ENCODE measurements at places on chromosomes 7 and 10. TPM values are rescaled to one million over a fixed set of nuclear protein-coding genes. Genes with fewer than 3 reads are reported as not detected.

SEMA3D gene
- 1.3 TPM for total RNA-seq

AKR1C4 gene
- 255 TPM for total RNA-seq

MCU gene
- total RNA-seq, result 14.6 TPM

- no peak overlapping the region for H3K27ac ChIP-seq
- DNase-seq, result no peak
- no peaks in the 10 kb centered on the region for H3K36me3 ChIP-seq
- no peak overlapping the region for H3K4me3 ChIP-seq
- H3K4me1 ChIP-seq, result no peaks in the 10 kb centered on the region
These were observed 391.3 kb downstream of the DNAJB6 start for GRCh38 chr7:157727964-157728615.

DNA sequence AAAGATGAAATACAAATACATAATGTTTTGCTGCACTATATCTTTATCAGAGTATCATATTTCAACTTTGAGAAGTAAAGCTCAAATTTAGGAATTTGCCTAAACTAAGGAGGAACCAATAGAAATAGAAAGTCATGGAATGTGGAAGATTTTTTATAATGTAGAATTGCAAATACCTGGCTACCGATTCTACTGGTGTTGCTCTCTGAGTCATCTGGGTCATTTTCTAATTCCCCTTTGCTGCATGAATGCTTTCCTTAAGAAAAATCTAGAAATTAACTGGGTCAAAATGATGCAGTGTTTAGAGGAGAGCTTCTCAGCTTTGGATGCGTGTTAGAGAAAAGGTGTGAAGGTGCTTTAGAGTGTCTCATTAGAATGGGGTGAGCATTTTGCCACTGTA is 568.9 kb upstream of the ANKRD30A start:
- H3K36me3 ChIP-seq, result no peaks in the 10 kb centered on the region
- H3K4me3 ChIP-seq, result no peak overlapping the region
- no peak for DNase-seq
- no peaks in the 10 kb centered on the region for H3K4me1 ChIP-seq
- no peaks in the 10 kb centered on the region for H3K27me3 ChIP-seq
- no peak overlapping the region for H3K27ac ChIP-seq

DNA sequence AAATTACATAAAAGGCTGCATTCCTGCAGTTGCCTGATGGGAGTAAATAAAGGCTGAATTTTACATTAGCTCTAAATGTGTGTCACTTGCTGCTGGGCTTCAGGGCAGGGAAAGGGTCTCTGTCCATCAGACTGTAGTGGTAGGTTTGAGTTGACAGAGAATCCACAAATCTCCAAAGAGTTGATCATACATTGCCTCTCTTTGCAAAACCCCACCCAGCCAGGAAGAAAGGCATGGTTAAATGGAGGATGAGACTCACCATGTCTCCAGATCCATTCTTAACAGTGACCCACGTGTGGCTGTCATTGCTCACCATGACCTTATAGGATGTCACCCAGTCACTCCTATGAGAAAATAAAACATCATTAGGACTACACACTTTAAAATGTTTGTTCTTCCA is 92.8 kb downstream of the CPXM2 start:
- no peaks in the 10 kb centered on the region for H3K27me3 ChIP-seq
- H3K27ac ChIP-seq, result no peak overlapping the region
- H3K36me3 ChIP-seq, result no peaks in the 10 kb centered on the region
- no peak for DNase-seq
- no peaks in the 10 kb centered on the region for H3K4me1 ChIP-seq

DNA sequence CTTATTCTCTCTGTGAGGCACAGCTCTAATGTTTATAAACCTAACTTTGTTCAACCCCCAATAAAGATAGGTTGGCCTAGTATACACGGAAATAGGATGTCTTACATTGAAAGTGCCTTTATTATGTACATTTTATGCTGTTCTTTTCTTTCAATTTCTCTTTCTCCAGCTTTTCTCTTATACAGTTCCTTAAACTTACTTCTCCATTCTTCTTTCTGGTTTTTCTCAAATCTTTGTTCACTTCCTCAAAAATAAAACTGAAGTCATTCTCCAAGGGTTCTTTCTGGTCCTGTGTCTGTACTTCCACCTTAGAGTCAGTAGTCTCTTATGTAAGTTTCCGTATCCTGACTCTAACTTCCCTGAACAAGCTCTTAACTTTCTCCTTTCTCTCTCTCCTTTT is 29.2 kb upstream of the NAMPT start:
- DNase-seq, result no peak
- no peaks in the 10 kb centered on the region for H3K4me1 ChIP-seq
- H3K27ac ChIP-seq, result no peak overlapping the region
- no peaks in the 10 kb centered on the region for H3K27me3 ChIP-seq
- H3K36me3 ChIP-seq, result no peaks in the 10 kb centered on the region
- no peak overlapping the region for H3K4me3 ChIP-seq

DNA sequence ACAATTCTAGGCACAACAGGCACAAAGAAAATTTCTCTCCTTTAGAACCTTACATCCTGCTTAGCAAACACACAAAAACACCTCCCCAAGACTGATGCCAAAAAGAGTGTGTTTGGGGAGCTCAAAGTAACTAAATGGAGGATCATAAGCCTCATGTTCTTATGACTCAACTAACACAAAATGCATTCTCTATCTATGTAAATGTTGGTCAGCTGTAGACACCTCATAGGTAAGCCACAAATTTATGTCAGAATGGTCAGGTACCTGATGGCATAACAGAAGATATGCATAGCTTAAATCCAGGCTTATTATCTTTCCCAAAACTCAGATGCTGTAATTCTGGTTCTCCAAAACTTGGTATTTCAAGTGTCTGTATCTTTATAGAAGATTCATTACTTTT is 315.1 kb downstream of the C7orf25 start:
- no peaks in the 10 kb centered on the region for H3K36me3 ChIP-seq
- H3K4me3 ChIP-seq, result no peak overlapping the region
- DNase-seq, result no peak
- H3K27ac ChIP-seq, result no peak overlapping the region
- no peaks in the 10 kb centered on the region for H3K27me3 ChIP-seq
